Stimulated activated CD4-positive, alpha-beta T cell treated with anti-CD3 and anti-CD28 coated beads, Interleukin-4, amount 100 ng/mL, for 48 hours (primary cell): ENCODE measurements at places on chromosomes 2 and 18.

GRCh38 chr2:102618452-102619413, 620 bp upstream of the SLC9A2 start:
- DNase-seq, result no peak

- DNase-seq, result no peak
Observed at GRCh38 chr2:194491409-194492115, 1165.5 kb upstream of the SLC39A10 start.

GRCh38 chr2:143575340-143575739, 446.1 kb downstream of the ARHGAP15 start:
- no peak for DNase-seq

DNA sequence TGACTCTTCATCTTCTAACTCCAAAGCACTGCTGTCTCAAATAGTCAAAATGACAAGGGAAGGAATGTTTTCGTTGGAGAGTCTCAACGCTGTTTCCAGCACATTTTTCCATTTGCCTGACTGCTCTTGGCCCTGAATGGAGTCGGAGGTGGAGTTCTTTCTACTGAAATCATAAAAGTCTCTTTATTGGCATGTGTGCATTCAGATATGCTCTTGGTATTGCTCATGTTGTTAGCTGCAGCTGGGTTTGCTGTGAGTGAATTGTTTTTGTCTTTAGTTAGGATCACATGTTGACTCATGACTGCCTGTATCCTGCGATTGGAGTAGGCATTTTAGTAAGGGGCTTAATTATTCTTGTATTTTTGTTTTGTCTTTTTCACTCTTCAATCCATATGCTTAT, 16.8 kb downstream of the TMEM17 start:
- no peak for DNase-seq

DNA sequence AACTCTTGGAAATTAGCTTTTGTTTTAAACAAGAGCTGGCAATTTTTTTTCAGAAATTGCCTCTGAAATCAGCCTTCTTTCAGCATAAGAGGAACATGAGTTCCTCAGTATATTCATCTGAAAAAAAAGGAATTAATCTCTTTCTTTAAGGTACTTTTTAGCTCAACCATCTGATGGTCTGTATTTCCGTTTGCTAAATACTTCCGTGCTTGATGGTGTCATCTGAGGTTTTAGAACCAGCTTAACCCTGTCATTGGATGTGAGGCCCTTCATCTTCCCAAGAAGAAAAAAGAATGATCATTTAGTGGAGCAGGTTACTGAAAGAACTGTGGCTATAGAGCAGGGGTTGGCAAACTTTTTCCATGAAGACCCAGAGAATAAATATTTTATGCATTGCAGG, 175.0 kb downstream of the TRABD2A start:
- no peak for DNase-seq

DNA sequence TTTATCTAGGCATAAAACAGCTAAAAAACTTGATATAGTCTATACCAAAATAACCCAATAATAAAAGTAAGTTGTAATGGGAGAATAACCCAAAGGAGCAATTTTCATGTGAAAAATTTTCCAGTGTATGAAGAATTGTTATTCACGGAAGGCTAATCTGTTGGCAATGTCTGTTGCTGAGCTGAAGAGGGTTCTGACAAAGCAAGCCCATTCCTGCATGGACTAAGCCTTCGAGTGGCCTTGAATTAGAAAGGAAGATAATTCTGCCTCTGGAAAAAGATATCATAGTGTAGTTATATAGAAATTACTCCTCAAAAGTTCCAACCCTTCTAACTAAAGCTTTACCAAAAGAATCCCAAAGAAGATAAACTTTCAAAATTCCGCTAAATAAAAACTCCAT, 101.5 kb downstream of the MAP2 start:
- DNase-seq, result no peak

GRCh38 chr2:159290289-159290907, 3.9 kb upstream of the WDSUB1 start:
- DNase-seq, result no peak

DNA sequence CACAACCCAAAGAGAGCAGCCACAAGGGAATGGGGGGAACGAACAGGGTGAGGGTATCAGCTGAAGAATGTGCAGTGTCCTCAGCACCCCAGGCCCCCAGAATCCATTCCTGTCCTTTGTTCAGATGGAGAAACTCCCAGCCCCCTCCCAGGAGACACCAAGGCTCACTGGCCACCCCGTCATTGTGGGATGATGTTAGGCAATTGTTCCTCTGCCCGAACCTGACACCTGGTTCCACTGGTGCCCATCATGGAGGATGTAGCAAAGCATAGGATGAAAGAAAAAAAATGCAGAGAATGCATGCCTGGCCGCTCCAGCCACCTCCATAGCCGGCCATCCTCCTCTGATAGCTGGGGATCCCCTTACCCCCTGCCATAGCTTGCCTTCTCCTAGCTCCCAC, 197.3 kb upstream of the TWIST2 start:
- no peak for DNase-seq

DNA sequence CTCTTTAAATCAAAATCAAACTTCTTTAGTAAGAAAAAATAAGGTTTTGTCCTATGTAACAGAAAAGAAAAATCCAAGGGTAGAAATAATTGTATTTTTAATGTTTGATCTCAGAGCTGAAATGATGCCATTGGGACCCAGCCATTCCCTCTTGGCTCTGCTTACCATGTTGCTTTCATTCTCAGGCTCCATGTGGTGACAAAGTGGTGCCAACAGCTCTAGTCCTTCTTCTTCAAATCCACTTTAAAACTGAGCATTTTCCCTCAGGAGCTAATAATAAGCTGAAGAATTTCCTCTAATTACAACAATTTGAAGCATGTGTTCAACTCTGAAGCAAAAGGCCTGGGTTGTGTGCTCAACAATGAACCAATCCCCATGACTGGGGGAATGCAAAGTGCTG, 327.9 kb downstream of the EN1 start:
- DNase-seq, result no peak

- no peak for DNase-seq
Observed at GRCh38 chr2:44970846-44971450, 29.4 kb downstream of the SIX3 start.

GRCh38 chr2:121650315-121650930, 1.2 kb upstream of the CLASP1 start:
- DNase-seq, result peak; percentile 13

- no peak for DNase-seq
Observed at GRCh38 chr2:174080672-174081121, 115.5 kb upstream of the SP3 start.

DNA sequence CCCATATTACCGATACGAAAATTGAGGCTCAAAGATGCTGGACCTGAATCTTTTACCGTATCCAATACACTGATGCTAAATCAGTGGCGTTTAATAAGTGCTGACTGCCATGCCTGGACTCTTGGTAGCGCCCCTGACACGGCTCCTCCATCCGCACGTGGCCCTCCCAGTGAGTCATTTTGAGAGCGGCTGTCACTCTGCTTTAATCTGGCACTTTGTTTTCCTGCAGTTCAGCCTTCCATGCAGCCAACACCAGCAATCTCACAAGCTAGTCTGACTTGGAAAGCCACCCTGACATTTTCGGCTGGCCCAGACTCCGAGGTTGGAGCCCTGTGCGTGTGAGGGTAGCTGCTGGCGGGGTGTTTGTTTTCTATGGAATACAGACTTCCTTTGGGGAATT, 155.1 kb upstream of the LMAN1 start:
- no peak for DNase-seq

DNA sequence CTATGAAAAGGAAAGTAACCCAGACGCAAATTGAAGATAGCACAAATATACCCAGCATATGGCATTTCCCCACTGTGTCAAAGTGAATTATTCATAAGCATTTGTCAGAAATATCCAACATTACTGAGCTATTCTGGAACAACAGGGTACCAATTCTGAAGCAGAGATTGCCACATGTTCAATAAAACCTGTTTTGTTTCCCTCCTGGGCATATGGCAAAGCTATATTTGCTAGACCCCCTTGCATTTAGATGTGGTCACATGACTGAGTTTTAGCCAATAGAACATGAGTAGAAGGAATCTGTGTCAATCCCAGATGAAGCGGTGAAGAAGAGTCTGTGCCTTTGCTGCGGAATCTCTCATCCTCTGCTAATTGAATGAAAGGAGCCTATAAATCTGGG, 296.4 kb upstream of the DLGAP1 start:
- no peak for DNase-seq

GRCh38 chr2:204663816-204664425, 118.6 kb downstream of the PARD3B start:
- DNase-seq, result no peak

GRCh38 chr2:78020491-78020890, 498.3 kb upstream of the LRRTM4 start:
- no peak for DNase-seq

- no peak for DNase-seq
Observed at GRCh38 chr2:120734930-120735651, 577 bp upstream of the GLI2 start.
